ENCODE measurements at places on chromosomes 13 and 19.

DNA sequence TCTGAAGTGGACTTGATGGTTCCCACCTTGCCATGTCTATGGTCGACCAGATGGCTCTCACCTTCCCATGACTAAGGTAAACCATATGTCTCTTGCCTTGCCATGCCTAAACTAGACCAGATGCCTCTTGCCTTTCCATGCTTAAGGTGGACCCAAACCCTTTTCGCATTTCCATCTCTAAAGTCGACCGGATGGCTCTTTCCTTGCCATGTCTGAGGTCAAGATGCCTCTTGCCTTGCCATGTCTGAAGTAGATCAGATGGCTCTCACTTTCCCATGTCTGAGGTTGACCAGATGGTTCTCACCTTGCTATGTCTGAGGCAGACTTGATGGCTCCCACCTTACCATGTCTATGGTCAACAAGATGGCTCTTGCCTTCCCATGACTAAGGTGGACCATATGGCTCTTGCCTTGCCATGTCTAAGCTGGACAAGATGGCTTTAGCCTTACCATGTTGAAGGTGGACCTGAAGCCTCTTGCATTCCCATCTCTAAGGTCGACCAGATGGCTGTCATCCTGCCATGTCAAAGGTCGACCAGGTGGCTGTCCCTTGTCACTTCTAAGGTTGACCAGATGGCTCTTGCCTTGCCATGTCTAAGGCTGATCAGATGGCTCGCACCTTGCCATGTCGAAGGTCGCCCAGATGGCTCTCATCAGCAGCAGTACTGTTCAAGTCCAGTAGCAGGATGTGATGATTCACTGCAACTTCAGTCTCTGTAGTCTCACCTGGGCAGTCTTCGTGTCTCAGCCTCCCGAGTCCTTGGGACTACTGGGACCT is 1439.4 kb downstream of the UQCRFS1 start:
- no peak for DNase-seq

- no peak for DNase-seq
Observed at GRCh38 chr19:9052894-9053293, 34.0 kb upstream of the OR1M1 start.

GRCh38 chr13:77776704-77777103 is 79.2 kb downstream of the SLAIN1 start:
- no peak for DNase-seq

DNA sequence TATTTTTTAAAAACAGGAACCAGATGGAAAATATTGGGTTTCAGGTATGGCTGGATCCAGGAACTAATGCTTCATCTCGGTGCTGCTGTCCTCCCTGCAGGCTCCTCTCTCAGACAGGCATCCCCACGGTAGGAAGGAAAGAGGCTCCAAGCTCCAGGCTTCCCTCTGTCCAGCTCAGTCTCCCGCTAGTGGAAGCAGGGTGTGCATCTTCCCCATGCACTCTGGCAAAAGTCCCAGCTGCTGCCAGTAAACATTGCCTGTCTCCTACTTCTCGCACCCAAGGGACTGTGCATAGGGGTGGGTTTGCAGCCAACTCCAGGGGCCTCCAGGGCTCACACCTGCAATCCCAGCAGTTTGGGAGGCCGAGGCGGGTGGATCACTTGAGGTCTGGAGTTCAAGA is 29.2 kb downstream of the IL12RB1 start:
- no peak for DNase-seq

GRCh38 chr13:25217023-25217885 is 45.2 kb upstream of the AMER2 start:
- DNase-seq = no peak

- DNase-seq = peak; percentile 47
Observed at GRCh38 chr13:73767191-73767741, 366.9 kb downstream of the KLF12 start.

DNA sequence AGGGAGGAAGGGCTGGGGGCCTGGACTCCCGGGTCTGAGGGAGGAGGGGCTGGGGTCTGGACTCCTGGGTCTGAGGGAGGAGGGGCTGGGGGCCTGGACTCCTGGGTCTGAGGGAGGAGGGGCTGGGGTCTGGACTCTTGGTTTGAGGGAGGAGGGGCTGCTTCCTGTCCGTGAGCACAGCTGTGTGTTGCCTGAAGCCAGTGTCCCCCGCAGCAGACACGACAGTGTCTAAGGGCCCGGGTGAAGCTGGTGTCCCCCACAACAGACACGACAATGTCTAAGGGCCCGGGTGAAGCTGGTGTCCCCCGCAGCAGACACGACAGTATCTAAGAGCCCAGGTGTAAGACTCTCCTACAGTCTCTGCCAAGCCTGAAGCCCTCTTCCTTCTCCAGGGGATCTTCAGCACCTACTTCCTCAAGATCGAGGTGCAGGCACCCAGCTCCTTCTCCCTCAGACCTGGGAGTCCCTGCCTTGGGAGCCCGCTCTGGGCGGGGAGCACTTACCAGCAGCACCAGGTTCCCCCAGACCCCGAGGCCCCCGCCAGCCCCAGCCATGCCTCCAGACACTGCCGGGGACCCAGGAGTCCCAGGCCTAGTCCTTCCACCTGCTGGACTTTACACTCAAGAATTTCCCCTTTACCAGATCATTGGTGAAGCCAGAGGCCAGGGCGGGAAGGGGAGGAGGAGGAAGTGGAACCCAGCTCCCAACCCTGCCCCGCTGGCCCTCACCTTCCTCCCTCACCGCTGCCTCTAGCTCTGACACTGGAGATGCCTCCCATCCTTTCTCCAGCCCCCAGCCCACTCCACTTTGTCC is at the start of gene PTPRH:
Gene PTPRH (minus strand): TSS at position 622 of the 813 bp plus-strand sequence. CDS start 68 bp downstream, at position 554.
- DNase-seq = no peak

- peak; percentile 3 for DNase-seq
Observed at GRCh38 chr13:44648392-44649103, 72.4 kb upstream of the TSC22D1 start.

DNA sequence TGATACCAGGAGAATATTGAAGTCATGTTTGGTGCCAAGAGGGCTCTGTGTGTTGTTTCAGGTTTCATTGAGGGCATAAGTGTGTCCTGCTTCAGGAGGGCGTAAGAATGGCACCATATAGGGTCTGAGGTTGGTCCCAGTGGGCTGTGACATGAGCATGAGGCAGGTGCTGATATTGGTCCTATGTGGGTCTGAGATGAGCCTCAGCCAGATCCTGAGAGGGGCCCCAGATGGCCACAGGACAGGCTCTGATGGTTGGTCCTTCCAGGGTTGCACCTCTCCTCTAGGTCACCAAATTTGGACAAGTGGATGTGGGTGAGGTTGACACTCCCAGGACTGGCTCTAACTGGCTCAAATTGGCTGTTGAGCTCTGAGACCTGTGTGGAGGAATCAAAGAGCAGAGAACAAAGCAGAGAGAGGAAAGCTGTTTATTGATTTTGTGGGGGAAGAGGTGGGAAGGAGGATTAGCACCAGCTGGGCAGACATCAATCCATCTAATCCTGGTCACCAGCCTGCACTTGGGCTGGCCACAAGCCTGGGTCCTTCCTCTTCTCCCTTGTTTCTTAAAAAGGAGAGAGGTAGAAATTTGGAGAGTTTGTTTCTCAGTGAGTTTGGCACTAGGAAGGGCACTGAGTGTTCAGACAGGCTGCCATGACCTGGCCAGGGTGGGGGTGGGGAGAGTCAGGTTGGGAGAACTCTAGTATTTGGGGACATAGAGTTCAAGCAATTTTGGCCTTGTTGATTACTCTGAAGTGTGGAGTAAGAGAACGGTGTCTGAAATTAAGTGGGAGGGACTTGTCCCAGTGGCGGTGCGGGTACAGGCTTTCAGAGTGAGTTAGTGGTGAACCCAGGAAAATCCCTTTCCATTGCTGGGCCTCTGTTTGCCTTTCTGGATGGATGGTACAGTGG is 38.7 kb downstream of the CYP2B6 start:
- no peak for DNase-seq

DNA sequence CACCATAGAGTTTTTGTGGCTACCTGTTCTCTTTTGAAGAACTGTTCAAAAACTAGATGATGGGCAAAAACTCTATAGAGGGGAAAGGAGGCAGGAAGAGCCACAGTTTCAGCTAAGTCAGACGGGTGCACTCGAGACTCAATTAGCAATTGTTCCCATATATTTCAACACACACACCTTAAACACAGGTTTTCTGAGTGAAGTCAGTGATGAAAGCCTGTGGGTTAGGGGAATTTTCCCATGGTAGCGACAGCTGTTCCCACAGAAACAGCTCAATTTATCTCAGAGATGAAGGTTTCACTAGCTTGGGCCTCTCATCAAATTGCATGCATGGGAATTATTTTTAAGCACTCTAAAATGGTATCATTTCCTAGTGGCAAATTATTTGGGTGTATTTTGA is 143.4 kb downstream of the ZIC5 start:
- DNase-seq = no peak

DNA sequence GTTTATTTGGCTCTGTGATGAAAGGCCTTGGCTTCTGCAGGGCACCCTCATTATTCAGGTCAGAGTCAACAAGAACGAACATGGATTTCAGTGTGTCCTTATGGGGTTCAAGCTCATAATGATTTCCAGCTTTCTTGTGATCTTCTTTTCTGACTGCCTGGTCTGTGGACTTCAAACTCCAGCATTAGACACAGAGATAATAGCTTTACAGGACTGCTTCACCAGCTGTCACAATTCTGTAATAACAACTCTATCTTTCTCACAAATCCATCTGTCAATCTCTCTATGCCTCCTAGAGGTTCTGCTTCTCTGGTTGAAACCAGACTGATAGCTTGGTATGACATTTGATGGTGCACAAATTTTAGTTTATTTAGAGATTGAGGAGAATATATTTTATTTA is 13.1 kb upstream of the SLITRK6 start:
- no peak for DNase-seq

GRCh38 chr13:76641056-76641455 is 245.1 kb downstream of the KCTD12 start:
- DNase-seq = no peak

DNA sequence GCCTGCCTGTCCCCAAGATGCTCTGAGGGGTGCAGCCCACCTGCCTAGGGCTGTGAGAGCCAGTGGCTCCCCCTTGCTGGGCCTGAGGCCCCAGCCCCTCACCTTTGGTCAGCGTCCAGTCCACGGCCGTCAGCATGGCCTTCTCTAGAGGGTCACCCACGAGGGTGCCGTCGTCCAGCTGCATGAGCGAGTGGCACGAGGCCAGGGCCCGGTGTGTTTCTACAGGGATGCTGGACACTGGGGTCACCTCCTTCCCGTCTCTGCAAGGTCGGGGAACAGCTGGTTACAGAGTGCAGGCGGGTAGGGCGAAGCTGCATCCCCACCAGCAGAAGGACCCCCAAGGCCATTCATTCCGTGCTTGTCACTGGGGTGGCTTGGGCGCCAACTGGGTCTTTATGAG is 9.0 kb downstream of the ATP13A1 start:
- DNase-seq = no peak

DNA sequence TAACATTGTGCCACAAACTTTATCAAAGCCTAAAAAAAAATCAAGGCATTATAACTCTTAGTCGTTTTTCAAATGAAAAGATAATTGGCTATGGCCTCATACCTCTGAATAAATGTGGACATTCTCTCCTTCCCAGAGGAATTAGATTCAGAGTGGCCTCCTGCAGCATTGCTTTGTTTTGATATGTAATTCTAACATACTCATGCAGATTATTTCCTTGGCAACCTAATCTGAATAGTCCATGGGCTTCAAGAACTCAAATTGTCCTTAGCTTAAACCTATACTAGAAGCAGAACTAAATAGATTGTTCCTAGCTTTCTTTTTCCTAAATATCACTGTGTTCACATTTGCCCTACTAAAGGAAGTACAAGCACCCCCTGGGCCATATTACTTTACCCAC is 1146.9 kb downstream of the OLFM4 start:
- DNase-seq = no peak

- DNase-seq = no peak
Observed at GRCh38 chr19:2917275-2918184, 16.8 kb downstream of the ZNF57 start.

DNA sequence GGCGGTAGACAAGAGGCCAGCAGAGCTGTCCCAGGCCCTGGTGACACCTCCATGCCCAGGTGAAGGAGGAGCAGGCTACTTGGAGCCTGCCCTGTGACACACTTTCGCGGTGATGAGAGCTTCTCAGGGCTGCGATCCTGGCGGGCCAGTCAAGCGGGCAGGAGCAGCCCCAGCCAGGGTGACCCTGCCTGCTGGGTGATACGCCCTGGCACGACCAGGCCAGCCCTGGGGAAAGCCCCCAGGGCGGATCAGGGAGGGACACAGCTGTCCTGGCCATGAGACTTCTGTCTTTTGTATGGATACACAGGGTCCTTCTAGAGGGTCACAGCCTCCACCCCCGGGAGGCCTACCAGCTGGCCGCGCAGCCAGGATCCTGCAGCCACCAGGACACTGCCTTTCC is 13.1 kb downstream of the DNM2 start:
- no peak for DNase-seq

DNA sequence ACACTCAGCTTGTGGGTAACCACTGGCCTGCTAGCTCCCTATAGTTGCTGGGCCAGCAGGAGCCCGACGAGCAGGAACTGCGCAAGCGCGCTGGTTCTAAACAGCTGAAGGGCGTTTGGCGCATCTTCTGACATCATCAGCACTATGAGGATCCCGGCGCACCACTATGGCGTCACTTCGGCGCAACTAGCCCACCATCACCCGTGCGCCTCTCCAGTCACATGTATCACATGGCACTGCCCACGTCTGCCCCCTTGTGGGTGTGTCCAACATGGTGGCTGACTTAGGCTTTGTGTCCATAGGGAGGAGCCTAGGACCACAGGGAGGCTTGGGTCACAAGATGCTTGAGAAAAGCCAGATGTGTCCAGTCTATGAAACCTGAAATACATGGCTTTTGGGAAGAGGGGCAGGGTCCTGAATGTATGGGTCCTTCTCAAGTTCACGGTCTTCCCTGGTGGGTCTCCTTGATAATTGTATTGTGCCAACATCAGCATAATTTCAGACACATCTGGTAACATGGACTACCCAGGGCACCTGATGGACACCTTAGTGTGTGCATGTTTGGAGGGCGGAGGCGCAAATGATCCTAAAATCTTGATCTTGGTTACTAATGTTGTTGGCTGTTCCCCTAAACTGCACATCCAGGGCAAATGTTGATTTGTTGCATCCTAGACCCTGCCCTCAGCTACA is 18.0 kb downstream of the KLK4 start:
- no peak for DNase-seq

- DNase-seq = peak; percentile 85
Observed at GRCh38 chr13:24511019-24511815, 1.4 kb downstream of the PARP4 start.

- DNase-seq = no peak
Observed at GRCh38 chr13:29436721-29437280, 158.7 kb downstream of the SLC7A1 start.

GRCh38 chr13:48542581-48543341 is 9.9 kb upstream of the RCBTB2 start:
- DNase-seq = peak; percentile 86

DNA sequence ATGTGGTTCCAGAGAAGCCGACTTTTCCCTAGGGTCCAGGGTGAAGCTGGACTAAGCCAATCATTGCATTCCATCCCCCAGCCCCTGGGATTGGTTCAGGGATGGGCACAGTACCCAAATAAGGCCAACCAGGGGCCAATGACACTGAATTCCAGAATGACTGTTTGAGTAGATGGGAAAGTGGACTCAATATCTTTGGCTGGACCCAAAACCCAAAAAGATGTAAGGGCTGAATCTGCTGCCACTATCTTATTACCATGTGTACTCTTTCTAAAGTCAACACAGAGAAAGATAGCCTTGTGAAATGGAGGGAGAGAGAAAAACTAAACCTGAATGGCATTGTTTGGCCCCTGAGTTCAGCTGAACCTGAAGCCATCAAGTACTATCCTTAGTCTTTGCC is 39.2 kb upstream of the TNFSF11 start:
- no peak for DNase-seq
